Testis (tissue), 5 donors: ENCODE measurements at places on chromosomes 6 and 20. TPM values are rescaled to one million over a fixed set of nuclear protein-coding genes. Genes with fewer than 3 reads are reported as not detected.

- no peak for DNase-seq
Observed at GRCh38 chr6:155120034-155120433, 124.9 kb downstream of the TIAM2 start.

- DNase-seq, result no peak
Observed at GRCh38 chr20:60071965-60072364, 113.7 kb downstream of the CDH26 start.

LPA gene
- total RNA-seq, result 2.4 TPM

- DNase-seq, result no peak
Observed at GRCh38 chr6:153858529-153858928, 180.5 kb upstream of the OPRM1 start.

BPIFB1 gene
- 1.6 TPM for total RNA-seq

- DNase-seq, result no peak
Observed at GRCh38 chr6:56406276-56407269, 159.2 kb upstream of the COL21A1 start.

DNA sequence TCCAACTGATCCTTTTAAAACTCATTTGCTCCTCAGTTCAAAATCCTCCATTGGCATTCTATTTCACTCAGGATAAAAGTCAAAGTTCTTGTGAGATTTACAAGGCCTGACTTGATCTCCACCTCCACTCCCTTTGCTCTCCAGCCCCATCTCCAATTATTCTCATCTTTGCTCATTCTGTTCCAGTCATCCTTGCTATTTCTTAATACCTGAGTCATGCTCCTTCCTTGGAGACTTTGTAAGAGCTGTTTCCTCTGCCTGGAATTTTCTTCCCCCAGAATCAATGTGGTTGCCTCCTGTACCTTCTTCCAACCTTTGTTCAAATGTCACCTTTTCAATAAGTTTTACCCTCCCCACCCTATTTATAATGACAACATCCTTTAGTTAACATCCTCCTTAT lies 373.5 kb downstream of the HTR1B start:
- DNase-seq, result no peak

DNA sequence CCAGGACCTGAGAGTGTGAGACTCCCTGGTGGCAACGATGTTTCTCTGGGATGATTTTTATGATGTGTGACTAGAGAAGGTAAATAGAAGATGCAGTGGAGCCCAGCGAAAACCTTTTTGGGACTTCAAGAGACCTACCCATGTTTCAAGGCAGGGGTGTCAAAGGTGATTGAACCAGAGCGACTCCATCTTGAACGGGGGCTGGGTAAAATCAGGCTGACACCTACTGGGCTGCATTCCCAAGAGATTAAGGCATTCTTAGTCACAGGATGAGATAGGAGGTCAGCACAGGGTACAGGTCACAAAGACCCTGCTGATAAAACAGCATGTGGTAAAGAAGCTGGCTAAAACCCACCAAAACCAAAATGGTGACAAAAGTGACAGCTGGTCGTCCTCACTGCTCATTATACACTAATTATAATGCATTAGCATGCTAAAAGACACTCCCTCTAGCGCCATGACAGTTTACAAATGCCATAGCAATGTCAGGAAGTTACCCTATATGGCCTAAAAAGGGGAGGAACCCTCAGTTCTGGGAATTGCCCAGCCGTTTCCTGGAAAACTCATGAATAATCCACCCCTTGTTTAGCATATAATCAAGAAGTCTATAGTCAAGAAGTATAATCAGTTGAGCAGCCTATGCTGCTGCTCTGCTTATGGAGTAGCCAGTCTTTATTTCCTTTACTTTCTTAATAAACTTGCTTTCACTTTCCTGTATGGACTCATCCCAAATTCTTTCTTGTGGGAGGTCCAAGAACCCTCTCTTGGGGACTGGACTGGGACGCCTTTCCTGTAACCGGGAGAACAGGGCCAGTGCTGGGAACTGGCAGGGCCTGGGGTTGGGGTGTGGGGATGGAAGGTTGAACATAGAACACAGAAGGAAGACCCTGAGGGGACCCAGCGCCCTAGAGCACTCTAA lies 526.4 kb downstream of the QKI start:
- DNase-seq, result peak; percentile 52

DEFB124 gene
- total RNA-seq, result not detected

GRCh38 chr20:2320813-2321658 lies 25.2 kb downstream of the TGM3 start:
- no peak for DNase-seq

- DNase-seq, result no peak
Observed at GRCh38 chr6:87588756-87589407, 905 bp downstream of the RARS2 start.

ARHGAP40 gene
- total RNA-seq, result 1.5 TPM

DNA sequence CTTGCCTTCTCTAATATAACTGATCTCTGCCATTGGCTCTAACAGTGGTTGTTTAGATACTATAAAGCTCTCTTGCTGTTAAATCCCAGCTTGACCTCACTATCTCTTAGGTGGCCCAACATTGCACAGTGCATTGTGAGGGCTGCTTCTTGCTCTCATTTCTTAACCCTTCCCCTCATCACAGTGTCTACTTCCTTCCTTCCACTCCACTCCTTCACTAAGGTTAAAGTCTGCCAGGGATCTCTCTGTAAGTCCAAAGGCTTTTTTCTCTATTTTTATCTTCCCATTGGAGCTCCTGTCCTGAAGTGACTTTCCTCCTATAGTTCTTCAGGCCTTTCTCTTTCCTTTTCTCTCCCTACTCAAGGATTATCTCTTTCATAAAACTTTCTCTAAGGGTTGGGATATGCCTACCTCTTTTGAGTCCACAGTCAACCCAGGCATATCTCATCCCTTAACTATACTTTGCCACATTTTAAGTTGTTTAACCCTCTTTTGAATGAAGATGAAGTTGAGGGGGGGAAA lies 4.0 kb upstream of the TBC1D22B start:
- DNase-seq, result no peak

RGS17 gene
- 4.5 TPM for total RNA-seq

DNA sequence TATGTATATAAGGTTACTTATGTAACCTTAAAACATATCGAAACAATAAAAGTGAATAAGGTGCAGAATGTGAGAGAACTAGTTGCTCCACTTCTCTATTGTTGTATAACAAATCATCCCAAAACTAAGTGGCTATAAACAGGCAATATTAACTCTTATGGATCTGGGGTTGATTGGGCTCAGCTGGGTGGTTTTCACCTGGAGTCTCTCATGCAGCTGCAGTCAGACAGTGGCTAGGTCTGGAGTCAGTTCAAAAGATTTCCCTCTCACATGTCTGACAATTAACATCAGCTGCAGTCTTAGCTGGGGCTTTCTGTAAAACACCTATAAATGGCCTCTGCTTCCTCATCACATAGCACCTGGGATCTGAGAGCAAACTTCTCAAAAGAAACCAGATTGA lies 288.4 kb upstream of the SASH1 start:
- DNase-seq, result no peak

DNA sequence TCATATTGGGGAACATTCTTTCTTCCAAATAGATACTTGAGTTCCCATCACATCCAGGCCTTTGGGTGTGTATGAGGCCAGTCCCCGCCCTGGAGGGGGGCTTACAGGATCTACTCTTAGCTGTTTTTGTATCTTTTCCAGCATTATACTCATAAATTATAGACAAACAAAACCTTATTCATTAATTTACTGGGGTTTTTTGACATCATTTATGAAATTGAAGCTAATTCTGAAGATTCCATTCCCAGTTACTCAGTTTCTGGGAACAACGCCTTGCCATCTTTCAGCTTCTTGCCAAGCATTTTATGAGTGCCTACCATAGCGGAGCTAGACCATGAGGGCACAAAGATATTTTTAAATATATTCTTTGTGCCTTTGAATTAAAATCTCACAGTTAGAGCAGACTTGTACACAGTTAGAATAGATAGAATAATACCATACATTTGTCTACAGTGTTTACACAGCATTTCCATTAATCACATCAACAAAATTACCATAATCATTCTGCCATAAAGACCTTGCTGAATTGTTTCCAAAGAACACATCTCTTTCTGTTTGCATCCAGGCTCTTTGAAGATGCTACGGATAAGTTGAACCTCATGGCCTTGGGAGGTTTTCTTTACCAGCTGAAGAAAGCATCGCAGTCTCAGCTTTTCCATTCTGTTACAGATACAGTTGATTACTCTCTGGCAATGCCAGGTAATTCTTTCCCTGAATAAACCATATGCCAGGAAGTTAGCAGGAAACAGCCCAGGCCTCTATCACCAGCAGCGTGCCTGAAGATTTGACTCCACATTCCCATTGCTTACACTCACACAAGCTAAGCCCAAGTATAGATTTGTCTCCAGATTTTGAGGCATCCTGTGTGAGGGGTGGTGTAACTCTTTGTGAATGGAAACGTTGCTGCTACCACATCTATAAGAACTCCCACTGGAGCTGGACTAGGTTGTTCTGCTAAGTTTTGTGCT lies 75.4 kb upstream of the PBOV1 start:
- DNase-seq, result no peak

DNA sequence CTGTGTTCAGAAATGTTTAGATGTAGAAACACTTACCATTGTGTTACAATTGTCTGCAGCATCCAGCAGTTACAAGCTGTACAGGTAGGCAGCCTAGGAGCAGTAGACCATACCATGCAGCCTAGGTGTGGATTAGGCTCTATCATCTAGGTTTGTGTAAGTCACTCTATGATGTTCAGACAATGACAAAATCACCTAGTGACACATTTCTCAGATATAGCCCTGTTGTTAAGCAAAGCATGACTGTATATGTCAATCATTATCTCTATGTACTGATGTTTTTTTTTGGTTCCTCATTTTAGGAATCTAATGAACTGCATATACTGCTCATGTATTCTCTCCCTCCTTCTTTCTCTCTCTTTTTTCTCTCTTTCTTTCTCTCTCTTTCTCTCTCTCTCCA lies 22.2 kb downstream of the CST8 start:
- DNase-seq, result no peak

GRCh38 chr6:9360881-9361280 lies 925.5 kb upstream of the SLC35B3 start:
- no peak for DNase-seq

TPBG gene
- 15.1 TPM for total RNA-seq

- DNase-seq, result peak; percentile 79
Observed at GRCh38 chr6:144286503-144287393, 1.6 kb downstream of the UTRN start.

- no peak for DNase-seq
Observed at GRCh38 chr6:159513074-159513720, 179.8 kb downstream of the SOD2 start.

LY6G6D gene
- not detected for total RNA-seq

DNA sequence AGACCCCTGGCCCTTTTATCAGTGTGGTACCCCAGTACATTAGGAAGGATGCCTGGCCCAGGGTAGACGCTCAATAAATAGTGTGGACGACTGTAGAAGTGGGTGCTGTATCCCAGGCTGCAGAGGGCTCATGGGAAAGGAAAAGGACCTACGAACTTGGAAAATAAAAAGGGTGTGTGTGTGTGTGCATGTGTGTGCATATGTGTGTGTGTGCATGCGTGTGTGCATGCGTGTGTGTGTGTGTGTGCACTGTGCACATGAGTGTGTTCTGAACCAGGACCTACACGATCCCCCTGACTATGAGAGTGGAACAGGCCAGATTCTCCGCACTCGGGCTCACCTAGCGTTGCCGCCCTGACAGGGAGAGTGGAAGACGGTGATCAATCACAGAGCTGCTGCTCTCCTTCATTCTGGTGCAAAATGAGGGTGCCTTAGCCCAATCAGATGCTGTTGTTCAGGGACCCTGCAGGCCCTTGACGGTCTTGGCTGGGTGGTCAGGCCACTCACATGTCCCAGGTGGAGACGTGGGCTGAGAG lies 3.5 kb upstream of the UNC93A start:
- no peak for DNase-seq

C20orf204 gene
- 8.3 TPM for total RNA-seq
